ENCODE measurements at places on chromosomes 16 and 17. TPM values are rescaled to one million over a fixed set of nuclear protein-coding genes. Genes with fewer than 3 reads are reported as not detected.
A peak's percentile ranks its signal among the peaks of the same experiment; 100 is the strongest.

GRCh38 chr16:63361032-63361624 lies 1324.9 kb upstream of the CDH8 start:
- DNase-seq = peak; percentile 70

DNA sequence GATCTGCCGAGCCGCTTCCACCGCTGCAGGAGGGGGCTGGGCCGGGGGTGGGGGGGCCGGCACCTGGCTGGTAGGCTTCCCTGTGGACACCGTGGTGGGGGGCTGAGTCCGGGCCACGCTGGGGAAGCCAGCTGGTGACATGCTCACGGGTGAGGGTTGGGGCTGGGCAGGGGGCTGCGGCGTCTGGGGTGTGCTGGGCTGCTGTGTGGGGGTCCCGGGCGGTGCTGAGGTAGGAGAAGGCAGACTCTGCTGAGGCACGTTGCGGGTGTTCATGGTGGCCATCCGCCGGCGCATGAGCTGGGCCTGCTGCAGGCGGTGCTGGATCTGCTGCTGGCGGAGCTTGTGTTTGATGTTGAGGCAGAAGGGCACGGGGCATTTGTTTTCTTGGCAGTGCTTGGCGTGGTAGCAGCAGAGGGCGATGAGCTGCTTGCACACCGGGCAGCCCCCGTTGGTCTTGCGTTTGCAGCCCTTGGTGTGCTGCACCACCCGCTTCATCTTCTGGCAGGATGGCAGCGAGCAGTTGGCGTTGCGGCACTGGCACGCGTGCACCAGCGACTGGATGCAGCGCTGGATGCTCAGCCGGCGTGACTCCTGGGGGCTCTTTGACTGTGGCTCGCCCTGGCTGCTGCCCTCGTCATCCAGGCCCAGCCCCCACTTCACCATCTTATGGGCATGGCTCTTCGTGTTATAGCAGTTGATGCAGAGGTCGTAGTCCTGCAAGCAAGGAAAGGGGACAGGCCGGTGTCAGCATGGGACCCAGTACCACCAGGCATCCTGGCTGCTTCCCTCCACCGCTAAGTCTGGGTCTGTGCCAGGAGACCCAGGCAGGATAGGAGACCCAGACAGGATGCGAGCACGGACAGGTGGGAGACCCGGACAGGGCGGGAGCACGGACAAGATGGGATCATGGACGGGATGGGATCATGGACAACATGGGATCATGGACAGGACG lies 12.1 kb upstream of the TRAP1 start:
- DNase-seq = no peak

Gene CX3CL1
- 1.2 TPM for total RNA-seq

GRCh38 chr17:74133740-74134139 lies 69.7 kb upstream of the RPL38 start:
- no peak for DNase-seq

- no peak for DNase-seq
These were observed 71.7 kb downstream of the PRKCB start for GRCh38 chr16:23907457-23907902.

- DNase-seq = peak; percentile 72
These were observed 83.9 kb upstream of the CIBAR2 start for GRCh38 chr16:85195900-85196772.
